Activated T-cell treated with anti-CD3 and anti-CD28 coated beads, Interleukin-2, amount 50 U/mL, for 1 hour (primary cell): ENCODE measurements at places on chromosomes 16 and 17.

DNA sequence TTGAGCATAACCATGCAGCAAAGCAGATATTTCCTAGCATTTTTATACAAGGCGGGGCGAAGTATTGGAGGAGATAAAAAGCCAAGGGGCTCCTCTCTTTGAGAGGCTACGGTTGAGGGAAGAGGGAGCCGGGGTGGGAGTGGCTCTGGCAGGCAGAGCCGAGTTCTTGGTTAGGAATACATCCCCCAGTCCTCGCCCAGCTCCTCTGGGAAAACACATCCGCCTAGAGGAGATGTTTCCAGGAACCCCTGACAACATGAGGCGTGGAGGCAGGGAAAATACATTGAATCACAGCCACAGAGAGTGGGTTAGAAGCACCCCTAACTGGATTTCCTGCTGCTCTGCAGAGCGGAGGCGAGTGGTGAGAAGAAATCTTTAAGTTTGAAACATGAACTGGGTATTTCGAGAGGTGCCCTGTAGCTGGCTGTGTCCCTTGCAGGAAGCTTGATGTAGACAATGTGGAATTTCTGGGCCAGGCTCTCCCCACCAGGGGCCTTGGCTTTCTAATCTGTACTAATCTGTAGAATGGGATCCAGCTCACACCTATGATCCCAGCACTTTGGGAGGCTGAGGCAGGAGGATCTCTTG is 27.3 kb downstream of the TTYH2 start:
- DNase-seq, result no peak

DNA sequence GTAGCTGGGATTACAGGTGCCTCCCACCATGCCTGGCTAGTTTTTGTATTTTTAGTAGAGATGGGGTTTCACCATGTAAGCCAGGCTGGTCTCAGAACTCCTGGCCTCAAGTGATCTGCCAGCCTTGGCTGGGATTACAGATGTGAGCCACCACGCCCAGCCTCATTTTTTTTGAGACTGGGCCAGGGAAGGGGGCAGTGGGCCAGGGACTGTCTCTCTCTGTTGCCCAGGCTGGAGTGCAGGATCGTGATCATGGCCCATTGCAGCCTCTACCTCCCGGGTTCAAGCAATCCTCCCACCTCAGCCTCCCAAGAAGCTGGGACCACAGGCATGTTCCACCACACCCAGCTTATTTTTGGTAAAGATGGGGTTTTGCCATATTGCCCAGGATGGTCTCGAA is 16.0 kb downstream of the RSL1D1 start:
- no peak for DNase-seq

DNA sequence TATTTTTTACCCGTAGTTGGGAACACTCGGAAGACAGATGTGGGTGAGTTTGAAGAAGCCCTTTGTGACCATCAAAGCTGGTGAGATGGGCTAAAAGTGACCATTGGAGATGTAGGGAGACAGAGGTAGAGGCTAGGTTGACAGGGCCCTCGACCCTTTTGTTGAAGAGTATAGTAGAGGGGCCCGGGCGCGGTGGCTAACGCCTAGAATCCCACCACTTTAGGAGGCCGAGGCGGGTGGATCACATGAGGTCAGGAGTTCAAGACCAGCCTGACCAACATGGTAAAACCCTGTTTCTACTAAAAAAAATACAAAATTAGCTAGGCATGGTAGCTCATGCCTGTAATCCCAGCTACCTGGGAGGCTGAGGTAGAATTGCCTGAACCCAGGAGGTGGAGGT is 16.2 kb upstream of the NFATC3 start:
- DNase-seq, result no peak

DNA sequence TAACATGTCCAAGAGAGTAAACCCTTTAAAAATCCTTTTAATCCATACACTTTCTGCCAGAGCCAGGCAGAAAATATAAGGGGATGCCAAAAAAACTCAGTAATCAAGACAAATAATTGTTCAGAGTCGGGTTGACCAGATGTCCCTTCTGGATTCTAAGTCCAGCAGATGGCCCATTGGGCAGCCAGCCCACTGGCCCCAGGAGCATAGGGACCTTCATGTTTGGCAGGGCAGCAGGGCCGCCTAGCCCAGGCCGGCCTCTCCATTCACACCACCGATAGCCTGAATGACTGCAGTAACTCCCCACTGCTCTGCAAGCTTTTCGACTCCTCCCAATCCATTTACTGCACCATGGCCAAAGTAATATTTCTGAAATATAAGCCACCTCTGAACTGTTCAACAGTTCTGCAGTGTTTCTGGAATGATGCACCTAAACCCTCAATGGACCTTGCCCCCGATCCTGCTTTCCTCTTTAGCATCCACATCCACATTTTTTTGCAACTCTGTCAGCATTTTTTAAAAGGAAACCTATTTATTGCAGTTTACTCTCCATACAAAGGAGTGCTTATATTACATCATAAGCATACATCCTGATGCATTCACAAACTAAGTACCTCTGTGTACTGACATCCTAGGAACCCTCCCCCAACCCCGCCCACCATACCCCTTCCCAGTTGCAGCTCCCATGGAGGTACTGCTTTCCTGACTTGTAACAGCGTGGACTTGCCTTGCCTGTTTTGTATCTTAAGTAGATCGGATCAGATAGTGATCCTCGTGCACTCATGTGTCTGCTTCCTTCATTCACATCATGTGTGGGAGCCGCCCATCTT is 46.4 kb downstream of the LDHD start:
- no peak for DNase-seq

GRCh38 chr17:1153795-1154546 is 25.8 kb downstream of the ABR start:
- DNase-seq, result no peak

DNA sequence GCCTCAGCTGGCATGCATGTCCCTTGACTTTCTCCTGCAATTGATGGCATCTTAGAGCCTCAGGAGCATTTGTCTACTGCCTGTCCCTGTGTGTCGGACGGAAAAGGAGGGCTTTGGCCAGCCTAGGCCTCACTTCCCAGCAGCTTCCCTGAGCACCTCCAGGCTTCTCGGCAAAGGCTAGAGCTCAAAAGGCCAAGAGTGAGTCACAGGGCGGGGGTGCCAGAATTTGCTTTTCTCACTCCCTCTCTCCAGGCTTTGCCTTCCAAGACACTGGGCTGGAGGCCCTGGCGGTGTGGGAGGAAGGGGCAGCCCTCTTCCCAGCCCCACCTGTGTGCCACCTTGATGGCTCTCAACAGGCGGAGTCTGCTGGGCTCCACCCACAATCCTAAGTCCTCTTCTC is 107.3 kb upstream of the MAF start:
- DNase-seq, result no peak

DNA sequence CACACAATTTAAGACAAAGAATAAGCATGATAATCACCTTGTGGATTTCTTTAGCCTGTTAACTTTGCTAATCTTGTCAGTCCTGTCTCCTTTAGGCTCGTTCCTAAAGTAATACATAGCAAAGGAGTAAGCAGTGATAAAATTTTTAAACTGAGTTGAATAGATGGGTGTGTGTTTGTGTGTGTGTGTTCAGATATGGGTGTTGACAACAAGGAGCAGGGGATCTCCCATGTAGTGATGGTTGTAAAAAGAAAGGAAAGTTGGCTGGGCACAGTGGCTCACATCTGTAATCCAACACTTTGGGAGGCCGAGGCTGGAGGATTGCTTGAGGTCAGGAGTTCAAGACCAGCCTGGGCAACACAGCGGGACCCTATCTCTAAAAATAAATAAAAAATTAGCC is 44.6 kb upstream of the KCNJ2 start:
- DNase-seq, result no peak

DNA sequence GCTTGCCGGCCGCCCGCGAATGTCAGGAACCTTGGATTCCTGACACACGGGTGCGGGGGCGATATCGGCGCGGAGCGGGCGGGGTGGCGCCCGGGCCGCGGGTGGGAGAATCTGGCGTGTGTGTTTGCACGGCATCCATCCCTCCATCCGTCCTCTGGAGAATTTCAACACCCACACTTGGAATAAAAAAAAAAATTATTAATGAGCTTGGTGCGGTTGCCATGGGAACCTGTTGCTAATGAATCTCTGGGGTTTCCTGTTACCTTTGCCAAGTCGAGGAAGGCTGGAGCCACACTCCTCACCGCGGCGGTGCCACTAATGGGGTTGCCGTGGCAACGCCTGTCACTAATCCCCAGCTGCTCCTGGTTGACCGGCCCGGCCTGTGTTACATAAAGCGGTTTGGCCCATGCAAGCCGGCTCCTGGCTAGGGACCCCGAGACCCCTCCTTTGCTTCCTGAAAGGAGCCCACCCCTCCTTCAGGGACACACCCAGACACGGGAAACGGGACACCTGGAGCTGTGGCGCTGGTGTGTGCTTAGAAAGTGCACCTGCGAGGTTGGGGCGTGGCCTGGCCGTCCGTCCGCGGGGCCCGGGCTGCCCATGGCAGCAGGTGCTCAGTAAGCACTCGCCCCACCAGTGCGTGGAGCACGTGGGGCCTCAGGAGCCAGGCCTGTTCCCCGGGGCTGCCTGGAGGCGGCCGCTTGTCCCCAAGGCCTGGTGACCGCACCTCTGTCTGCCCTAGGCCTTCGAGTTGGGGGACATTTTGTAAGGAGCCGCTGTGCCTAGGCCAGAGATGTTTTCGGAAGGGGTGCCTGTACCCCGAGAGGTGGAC is 14.6 kb downstream of the CACNA1H start:
- DNase-seq, result no peak

GRCh38 chr17:1031711-1032110 is 34.8 kb downstream of the TIMM22 start:
- DNase-seq, result no peak

DNA sequence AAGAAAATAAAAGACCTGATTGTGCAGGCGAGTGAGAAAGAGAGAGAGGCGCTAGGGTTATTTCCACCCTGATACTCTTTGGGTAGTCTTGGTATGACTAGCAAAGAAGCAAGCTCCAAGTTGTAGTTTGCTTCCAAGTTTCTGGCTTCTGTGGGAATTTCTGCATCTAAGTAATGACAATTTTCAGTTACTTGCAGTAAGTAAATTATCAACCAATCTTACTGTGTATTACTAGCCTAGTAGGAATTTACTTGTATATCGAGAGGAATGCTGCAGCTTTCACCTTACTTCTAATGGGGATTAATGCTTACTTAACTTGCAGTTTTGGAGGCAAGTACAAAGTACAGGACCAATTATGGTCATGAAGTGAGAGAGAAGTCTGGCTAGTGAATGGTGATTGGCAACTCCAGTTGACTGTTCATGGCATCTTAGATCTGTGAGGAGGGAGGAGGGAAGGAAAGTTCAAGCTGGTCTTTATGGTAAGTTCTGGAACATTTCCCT is 31.9 kb downstream of the TENT4B start:
- no peak for DNase-seq

GRCh38 chr16:15521390-15521757 is 87.0 kb downstream of the BMERB1 start:
- DNase-seq, result no peak

DNA sequence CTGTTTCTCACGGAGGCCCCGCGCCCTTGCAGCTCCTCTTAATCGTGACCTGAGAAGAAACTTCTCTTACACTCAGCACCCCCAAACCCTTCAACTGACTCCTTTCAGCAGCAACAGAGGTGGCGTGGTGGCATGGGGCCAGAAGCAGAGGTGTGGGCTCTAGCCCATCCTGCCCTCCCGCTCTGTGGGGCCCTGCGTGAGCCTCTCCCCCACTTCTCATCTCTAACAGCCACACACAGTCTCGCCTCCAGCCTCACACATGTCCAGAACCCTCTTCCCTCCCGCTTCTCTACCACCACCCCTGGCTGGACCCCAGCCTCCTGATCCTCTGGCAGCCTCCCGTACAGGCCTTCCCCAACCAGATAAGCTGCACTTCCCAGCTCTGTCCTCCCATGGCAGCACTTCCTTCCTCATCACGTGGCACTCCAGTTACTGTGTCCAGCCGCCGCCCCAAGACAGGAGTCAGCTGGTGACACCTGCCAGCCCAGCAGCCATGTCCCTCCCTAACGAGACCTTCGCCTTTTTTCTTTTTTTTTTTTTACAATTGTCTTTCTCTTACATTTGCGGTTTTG is 30.5 kb downstream of the NSMCE1 start:
- no peak for DNase-seq

DNA sequence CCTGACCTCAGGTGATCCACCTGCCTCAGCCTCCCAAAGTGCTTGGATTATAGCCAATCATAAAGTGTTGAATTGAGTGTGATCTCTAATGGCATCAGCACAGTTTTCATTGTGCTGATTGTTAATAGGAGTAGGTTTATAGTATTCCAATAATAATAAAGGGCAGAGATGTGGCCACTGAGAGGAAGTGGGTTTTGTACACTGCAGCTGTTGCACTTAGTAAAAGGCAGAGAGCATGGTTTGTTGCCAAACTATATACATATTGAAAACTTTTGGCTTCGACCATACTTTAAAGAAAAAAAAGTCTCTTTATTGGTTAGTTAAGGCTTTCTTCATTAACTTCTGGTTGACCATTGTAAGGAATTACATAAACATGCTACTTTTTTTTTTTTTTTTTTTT is 185.9 kb downstream of the CDK5R1 start:
- no peak for DNase-seq

DNA sequence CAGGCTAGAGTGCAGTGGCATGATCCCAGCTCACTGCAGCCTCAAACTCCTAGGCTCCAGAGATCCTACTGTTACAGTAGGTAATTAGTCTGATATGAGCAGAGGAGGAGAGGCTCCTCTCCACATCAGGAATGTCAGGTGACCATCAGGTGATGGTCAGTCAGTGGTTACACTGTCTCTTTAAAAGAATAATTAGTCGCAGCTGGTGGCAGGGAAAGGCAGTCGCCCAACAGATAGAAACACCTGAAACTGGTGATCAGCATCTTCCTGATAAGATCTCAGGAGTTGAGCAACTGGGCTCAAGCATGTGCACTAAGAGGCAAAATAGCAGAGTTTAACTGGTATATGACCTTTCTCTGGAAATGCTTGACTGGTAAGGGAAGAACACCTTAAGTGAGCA is 21.5 kb upstream of the ABCA5 start:
- DNase-seq, result no peak

DNA sequence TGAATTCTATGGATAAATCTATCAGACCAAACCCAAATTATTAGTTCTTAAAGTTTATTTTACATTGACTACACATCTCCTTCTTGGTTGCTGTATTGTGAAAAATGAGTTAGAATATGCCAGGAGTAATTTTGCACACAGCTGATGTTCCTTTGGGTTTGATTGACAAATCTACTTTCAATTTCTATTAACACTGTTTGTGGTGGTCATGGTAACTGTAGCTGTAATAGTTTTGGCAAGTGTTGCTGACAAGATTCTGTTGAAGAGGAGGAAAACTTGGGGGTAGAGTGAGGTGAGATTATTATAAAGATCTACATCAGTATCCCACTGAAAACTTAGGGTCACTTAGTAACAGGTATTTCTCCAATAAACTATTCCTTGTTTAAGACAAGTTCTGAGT is 30.3 kb downstream of the MRTFB start:
- DNase-seq, result no peak
